Amniotic epithelial cell (primary cell): ENCODE measurements at places on chromosomes 7 and 10.

DNA sequence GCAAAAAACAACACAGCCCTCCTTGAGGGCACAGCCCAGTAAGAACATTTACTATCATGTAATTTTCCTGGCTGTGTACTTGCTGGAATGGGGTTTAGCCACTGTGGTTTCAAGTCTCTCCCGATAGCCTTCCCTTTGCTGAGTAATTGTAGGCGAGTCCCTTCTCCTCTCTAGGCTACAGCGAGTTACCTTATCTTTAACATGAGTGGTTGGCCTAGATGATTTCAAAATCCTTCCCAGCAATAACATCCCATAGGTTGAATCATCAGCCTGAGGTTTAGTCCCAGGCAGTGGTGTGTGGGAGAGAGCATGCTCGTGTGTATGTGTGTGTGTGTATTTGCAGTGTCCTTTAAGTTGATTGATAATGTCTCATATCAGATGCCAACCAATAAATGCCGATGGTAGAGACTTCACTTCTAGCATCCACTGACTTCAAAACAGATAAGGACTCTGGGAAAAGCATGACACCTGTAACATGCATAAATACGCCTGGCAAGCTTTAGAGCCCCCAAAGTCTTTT is 142.9 kb upstream of the ZMIZ1 start:
- DNase-seq: peak; percentile 100

DNA sequence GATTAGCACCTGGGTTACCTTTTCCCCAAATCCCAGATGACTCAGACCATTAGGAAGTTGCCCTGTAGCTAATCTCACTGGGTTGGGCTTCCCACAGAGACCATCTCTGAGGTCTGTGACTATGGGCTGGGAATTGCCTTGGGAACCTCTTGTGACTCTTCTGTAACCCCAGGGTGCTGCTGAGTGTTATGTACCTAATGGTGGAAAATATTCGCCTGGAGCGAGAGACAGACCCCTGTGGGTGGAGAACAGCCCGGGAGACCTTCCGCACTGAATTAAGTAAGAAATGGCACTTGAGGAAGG is 20.0 kb downstream of the STRIP2 start:
- DNase-seq: no peak

DNA sequence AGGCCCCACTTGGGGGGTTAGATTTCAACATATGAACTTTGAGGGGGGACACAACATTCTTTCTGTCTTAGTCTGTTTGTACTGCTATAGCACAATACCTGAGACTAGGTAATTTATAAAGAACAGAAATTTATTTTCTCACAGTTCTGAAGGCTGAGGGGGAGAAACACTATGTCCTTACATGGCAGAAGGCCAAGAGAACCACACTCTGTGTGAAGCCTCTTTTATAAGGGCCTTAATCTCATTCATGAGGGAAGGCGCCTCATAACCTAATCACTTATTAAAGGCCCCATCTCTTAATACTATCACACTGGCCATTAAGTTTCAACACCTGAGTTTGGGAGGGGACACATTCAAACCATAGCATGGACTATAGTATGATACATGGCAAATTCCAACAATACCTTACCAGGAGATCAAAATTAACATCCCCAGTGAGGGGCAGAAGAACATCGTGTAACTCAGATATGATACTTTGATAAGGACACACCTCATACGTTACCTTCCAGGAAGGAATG is 9.3 kb upstream of the PDLIM1 start:
- no peak for DNase-seq

- DNase-seq: peak; percentile 16
Observed at GRCh38 chr7:20075440-20075839, 141.7 kb downstream of the MACC1 start.

DNA sequence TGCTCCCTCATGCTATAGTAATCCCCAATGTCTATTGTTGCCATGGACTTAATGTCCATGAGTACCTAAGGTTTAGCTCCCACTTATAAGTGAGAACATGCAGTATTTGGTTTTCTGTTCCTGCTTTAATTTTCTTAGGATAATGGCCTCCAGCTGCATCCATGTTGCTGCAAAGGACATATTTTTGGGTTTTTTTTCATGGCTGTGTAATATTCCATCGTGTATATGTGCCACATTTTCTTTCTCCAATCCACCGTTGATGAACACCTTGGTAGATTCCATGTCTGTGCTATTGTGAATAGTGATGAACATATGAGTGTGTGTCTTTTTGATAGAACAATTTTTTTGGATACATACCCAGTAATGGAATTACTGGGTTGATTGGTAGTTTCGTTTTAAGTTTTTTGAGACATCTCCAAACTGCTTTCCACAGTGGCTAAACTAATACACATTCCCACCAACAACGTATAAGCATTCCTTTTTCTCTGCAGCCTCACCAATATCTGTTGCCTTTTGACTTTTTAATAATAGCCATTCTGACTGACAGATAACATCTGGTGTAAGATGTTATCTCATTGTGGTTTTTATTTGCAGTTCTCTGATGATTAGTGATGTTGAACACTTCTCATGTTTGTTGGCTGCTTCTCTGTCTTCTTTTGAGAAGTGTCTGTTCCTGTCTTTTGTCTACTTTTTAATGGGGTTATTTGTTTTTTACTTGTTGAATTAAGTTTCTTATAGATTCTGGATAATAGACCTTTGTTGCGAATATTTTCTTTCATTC is 68.8 kb upstream of the IFRD1 start:
- DNase-seq: no peak

GRCh38 chr7:130875265-130875741 is 141.3 kb upstream of the KLF14 start:
- peak; percentile 51 for DNase-seq
